Tibial nerve (tissue), 4 donors: ENCODE measurements at places on chromosomes 16 and 17. TPM values are rescaled to one million over a fixed set of nuclear protein-coding genes. Genes with fewer than 3 reads are reported as not detected.

- H3K27me3 ChIP-seq: no peaks in the 10 kb centered on the region
- H3K4me1 ChIP-seq: no peaks in the 10 kb centered on the region
- no peak for DNase-seq
- H3K27ac ChIP-seq: no peak overlapping the region
- H3K4me3 ChIP-seq: no peak overlapping the region
Measured at GRCh38 chr16:80029761-80030481, 429.4 kb upstream of the MAF start.

DNA sequence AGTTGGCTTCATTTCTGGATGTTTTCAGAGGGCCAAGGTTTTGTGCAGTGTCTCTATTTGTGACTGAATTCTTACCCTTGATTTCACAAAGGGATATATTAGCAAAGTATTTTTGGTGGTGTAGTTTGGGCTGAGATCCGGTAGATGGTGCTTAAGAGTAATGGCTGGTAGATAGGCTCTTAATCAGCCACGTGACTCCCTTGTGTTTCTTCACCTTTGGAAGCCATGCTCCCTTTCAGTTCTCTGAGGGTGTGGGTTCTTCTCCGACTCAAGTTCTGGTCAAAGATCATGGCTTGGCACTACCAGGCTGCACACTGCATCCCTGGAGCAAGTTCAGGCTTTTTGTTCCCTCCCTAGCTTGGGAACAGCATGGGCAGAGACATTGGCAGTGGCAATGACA, 887.3 kb downstream of the CDH8 start:
- H3K4me3 ChIP-seq: no peak overlapping the region
- no peak overlapping the region for H3K27ac ChIP-seq
- H3K4me1 ChIP-seq: no peaks in the 10 kb centered on the region
- no peak for DNase-seq

GRCh38 chr16:12449374-12449773, 354.3 kb downstream of the CPPED1 start:
- H3K4me1 ChIP-seq: no peaks in the 10 kb centered on the region
- no peak overlapping the region for H3K27ac ChIP-seq
- H3K36me3 ChIP-seq: no peaks in the 10 kb centered on the region
- H3K4me3 ChIP-seq: no peak overlapping the region
- H3K27me3 ChIP-seq: no peaks in the 10 kb centered on the region

DNA sequence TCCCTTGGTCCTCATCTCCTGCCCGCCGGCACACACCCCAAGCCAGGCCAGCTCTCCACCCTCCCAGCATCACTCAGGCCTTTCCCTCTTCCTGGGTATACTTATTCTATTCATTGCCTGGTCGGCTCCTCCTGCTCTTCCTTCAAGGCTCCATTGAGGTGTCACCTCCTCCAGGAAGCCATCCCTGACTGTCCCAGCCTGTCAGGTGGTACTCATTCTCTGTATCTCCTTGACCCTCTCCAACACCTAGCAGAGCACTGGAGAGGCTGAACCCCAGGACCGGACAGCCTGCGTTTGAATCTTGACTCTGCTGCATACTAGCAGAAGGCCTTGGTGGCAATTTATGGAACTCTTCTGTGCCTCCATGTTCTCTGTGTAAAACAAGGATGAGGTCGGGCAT, 428 bp upstream of the TNFRSF13B start:
- no peak overlapping the region for H3K4me3 ChIP-seq
- no peak for DNase-seq
- no peaks in the 10 kb centered on the region for H3K27me3 ChIP-seq
- H3K27ac ChIP-seq: peak overlapping the region; percentile 19
- H3K36me3 ChIP-seq: no peaks in the 10 kb centered on the region

DNA sequence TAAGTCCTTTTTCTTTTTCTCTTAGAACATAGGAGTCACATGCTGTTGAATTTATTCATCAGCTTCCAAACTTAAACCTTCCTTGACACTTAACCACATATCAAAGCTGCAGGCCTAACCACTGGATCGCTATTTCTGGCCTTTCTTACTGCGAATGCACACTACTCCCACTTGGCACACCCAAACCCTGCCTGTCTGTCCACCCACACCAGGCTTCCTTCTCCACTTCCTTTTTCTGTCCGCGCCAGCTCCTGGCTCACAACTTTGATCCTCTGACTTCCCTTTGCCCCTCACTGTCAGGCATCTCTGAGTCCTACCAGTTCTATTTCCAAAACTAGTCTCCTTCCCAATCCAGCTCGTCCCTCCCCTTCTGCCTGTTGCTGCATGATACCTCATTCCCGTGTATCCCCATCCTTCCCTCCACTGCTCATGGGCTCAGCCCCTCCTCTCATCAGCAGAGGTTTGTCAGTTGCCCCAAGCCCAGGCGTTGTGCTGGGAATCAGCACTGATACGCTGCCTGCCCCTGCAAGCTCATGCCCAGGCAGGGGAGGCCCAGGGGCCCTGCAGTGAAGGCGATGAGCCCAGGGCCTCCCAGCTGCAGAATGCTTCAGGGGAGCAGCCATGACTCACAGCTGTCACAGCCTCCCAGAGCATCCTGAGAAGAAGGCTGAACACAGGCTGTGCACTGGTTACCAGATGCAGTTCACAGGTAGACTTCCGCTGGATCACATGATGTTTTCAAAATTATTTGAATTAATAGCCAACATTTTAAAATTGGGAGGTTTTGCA, 179.8 kb downstream of the KATNIP start:
- no peaks in the 10 kb centered on the region for H3K27me3 ChIP-seq
- H3K27ac ChIP-seq: no peak overlapping the region
- H3K4me3 ChIP-seq: no peak overlapping the region
- DNase-seq: peak; percentile 17
- no peaks in the 10 kb centered on the region for H3K36me3 ChIP-seq
- no peaks in the 10 kb centered on the region for H3K4me1 ChIP-seq

DNA sequence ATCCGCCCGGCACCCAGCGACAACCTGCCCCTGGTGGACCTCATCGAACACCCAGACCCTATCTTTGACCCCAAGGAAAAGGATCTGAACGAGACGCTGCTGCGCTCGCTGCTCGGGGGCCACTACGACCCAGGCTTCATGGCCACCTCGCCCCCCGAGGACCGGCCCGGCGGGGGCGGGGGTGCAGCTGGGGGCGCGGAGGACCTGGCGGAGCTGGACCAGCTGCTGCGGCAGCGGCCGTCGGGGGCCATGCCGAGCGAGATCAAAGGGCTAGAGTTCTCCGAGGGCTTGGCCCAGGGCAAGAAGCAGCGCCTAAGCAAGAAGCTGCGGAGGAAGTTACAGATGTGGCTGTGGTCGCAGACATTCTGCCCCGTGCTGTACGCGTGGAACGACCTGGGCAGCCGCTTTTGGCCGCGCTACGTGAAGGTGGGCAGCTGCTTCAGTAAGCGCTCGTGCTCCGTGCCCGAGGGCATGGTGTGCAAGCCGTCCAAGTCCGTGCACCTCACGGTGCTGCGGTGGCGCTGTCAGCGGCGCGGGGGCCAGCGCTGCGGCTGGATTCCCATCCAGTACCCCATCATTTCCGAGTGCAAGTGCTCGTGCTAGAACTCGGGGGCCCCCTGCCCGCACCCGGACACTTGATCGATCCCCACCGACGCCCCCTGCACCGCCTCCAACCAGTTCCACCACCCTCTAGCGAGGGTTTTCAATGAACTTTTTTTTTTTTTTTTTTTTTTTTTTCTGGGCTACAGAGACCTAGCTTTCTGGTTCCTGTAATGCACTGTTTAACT, 1.0 kb downstream of the NOG start:
- no peaks in the 10 kb centered on the region for H3K36me3 ChIP-seq
- no peaks in the 10 kb centered on the region for H3K27me3 ChIP-seq
- peaks cover 40% of the 10 kb centered on the region for H3K4me1 ChIP-seq
- peak overlapping the region; percentile 34 for H3K27ac ChIP-seq
- H3K4me3 ChIP-seq: peak overlapping the region; percentile 41

- no peaks in the 10 kb centered on the region for H3K36me3 ChIP-seq
- no peaks in the 10 kb centered on the region for H3K4me1 ChIP-seq
- no peak for DNase-seq
- H3K4me3 ChIP-seq: no peak overlapping the region
- H3K27me3 ChIP-seq: no peaks in the 10 kb centered on the region
Measured at GRCh38 chr17:41434415-41434814, 6.4 kb downstream of the KRT38 start.

DNA sequence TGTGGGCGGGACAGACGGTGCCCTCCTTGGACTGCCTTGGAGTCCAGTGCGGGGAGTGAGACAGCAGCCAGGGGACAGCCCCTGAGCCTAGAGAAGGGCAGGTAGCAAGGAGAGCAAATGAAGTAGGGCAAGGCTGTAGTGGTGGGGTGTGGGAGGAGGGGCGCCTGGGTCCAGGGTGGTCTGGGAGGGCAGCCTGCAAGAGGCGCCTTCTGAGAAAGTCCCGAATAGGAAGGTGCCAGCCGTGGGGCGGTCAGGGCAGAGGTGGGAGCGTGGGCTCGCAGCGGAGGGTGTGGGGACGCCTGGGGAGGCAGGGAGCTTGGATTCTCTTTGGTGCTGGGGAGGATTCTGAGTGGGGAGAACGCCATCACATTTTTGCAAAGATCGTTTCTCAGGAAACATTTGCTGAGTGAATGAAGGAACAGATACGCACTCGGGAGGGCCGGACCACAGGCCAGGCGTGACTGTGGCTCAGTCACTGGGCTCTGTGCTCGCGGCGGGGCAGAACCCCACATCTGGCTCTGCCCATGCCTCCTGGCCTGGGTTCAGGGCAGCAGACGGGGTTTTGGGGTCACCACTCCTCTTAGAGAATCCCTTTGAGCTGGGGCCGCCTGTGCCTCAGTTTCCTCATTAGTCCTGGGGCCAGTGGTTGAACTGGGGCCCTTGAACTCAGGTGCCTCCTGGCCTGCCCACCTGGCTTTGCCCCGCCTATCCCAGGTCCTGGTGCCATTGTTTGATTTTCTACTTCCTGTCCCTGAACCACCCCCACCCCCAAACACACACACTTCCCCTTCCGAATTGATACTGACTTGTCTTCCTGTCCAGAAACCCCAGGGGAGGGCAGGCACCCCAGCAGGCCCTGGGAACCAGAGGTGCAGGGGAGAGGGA, 4.2 kb downstream of the SNN start:
- H3K27ac ChIP-seq: peak overlapping the region; percentile 59
- H3K36me3 ChIP-seq: no peaks in the 10 kb centered on the region
- no peak for DNase-seq
- no peak overlapping the region for H3K4me3 ChIP-seq

DNA sequence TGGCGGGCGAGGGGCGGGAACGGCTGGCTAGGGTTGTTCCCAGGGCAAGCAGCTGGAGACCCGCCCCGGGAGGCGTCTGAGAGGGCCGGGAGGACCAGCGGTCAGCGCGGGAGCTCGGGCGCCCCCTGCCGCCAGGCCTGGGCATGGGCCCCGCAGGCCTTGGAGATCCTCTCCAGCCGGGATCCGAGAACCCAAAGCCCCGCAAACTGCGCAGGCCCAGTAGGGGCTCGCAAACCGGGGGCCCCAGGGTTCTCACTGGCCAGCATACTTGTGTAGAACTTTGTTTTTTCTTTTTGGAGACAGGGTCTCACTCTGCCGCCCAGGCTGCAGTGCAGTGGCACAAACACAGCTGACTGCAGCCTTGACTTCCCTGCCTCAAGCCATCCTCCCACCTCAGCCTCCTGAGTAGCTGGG, 20.8 kb upstream of the ZNF423 start:
- H3K4me1 ChIP-seq: no peaks in the 10 kb centered on the region
- H3K36me3 ChIP-seq: no peaks in the 10 kb centered on the region
- peak; percentile 16 for DNase-seq
- H3K4me3 ChIP-seq: peak overlapping the region; percentile 44

DNA sequence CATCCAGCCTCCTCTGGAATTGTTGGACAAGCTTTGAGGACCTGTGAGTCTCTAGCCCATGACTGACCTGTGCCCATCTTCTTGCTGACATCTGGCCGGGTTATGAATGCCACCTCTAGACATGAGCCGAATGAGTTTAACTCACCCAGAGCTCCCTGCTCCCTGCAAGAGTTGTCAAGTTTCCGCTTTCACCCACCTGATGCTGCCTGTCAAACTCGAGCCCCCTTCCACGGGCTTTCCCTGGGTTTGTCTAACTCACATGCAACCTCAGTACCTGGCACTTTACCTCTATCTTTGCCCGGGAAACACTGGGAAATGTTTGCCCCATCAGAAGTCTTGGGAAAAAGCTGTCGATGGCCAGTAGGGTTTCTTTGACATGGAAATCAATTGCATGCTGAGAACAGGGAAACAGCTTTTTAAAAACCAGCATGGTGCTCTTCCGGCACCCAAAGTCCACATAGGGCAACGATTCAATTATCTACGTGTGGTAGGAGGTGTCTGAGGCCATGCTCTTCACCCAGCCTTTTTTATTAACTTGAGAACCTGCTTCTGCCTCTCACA, 33.8 kb upstream of the DNAH17 start:
- no peaks in the 10 kb centered on the region for H3K36me3 ChIP-seq
- peaks cover 7% of the 10 kb centered on the region for H3K4me1 ChIP-seq
- H3K27ac ChIP-seq: no peak overlapping the region
- H3K27me3 ChIP-seq: no peaks in the 10 kb centered on the region
- DNase-seq: no peak

DNA sequence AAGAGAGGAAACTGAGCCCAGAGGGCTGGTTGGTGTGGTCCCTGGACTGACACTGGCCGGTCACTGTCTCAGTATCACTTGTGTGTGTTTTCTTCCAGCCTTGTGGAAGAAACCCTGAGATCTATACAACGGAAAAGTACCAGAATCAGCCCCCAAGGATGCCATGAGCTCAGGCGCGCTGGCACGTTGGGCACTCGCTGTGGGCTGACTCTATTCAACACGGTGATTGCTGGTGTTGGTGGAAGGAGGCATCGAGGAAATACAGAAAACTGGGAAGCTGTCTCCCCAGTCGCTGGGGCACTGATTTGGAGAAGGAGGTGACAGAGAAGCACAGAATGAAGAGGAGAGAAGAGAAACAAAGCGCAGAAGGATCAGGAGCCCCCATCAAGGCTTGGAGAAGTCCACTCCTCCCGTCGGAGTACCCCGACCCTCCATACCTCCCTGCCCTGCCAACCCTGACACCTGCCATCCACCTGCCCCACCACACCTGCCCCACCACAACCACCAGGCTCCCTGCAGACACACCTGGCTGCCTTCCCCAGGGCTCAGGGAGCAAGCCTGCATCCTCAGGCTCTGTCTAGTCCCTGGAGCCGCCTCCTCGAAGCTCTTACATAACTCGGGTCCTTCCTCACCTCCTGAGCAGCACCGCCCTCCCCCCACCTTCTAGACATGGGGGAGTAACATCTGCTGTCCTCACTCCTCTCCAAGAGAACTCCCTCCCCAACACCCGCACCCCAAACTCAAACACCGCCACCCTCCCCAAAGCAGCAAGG, 66.5 kb downstream of the RBFOX3 start:
- no peak for DNase-seq
- peaks cover 8% of the 10 kb centered on the region for H3K27me3 ChIP-seq
- no peak overlapping the region for H3K4me3 ChIP-seq
- no peaks in the 10 kb centered on the region for H3K36me3 ChIP-seq

DNA sequence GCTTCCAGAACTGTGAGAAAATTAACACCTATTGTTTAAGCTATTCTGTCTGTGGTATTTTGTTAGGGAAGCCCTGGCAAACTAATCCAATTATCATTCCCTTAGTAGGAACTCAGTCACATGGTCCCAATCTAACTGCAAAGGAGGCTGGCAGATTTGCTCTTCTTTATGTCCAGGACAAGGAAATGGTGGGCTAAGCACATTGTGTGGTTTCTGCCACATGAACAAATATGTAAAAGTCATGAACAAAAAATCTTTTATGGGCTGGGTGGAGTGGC, 278.6 kb upstream of the RPL38 start:
- H3K27ac ChIP-seq: no peak overlapping the region
- H3K4me3 ChIP-seq: no peak overlapping the region
- no peaks in the 10 kb centered on the region for H3K27me3 ChIP-seq

The CRHR1 gene
- total RNA-seq: not detected

The CRYBA1 gene
- total RNA-seq: not detected

The GPR179 gene
- total RNA-seq: 0.44 TPM

The TBC1D3E gene
- total RNA-seq: not detected

The EVPLL gene
- total RNA-seq: not detected

The DPEP3 gene
- not detected for total RNA-seq

The EPOP gene
- total RNA-seq: 1.3 TPM

The SALL1 gene
- 1.4 TPM for total RNA-seq

The KCNJ18 gene
- not detected for total RNA-seq
